ENCODE measurements at places on chromosomes 3 and 15.
A peak's percentile ranks its signal among the peaks of the same experiment; 100 is the strongest.

DNA sequence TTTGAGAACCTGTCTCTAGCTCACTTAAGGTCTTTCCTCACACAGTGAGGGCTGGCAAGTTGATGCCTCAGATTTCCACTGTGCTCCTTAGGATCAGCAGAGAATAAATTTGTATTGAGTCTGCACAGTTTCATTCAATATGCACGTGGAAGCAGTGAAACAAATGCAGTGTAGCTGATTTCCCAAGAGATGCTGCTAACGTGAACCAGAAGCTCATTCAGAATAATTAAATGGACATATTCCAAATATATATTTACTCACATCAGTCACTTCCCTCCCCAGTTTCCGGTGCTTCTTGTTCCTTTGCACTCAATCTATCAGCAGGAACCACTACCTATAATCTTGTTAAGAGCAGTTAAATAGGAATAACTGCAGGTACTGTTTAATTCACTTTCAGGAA lies 86.1 kb downstream of the UNC13C start:
- no peak for DNase-seq

DNA sequence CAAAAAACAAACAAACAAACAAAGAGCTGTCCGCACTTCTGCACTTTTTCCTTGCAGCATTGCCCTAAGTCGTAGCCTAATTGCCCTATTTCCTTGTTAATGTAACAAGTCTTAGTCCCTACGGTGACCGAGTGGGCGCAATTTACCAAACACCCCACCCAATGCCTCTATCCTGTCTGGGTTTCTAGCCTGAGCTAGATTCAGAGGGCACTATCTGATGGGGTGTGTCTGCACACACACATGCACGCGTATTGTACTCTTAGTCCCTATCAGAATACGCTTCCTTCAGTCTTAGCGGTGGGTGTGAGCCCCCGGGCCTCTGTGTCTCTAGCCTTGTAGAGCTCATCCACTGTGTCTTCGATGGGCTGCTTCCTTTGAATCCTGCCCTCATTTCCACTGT lies 125.9 kb upstream of the DLG1 start:
- no peak for DNase-seq

DNA sequence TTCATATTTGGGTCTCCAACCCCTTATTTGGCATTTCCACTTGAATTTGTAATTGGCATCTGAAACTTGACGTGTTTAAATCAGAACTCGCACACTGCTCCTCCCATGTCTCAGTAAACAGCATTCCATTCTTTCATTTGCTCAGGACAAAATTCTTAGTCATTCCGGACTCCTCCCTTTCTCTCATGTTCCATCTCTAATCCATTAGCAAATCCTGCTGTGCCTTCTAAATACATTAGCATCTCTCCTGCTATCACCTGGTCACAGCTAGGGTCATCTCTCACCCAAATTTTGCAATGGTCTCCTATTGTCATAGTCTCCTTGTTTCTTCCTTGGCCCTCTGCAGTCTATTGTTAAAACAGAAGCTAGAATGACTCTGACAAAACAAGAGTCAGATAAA lies 119.9 kb upstream of the CADPS start:
- no peak for DNase-seq

DNA sequence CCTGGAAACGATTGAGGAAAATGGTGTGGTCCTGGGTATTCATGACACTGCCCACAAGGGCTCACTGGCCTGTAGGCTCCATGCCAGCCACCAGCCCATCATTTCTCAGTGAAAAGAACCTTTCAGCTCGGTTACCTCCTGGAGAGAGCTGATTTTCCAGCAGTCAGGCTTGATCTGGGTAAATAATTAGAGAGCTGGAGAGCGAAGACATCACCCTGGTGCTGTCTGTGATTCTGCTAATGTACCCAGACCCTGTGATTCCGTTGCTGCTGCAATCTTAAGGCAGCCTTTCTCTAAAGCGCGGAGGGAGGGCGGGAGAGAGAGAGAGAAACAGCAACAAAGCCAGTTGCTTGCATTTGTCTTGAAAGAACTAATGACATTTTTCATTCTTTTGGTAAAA lies 221.9 kb upstream of the TOPAZ1 start:
- DNase-seq: no peak

- peak; percentile 73 for DNase-seq
Observed at GRCh38 chr15:66472176-66472999, 25.2 kb downstream of the SNAPC5 start.

DNA sequence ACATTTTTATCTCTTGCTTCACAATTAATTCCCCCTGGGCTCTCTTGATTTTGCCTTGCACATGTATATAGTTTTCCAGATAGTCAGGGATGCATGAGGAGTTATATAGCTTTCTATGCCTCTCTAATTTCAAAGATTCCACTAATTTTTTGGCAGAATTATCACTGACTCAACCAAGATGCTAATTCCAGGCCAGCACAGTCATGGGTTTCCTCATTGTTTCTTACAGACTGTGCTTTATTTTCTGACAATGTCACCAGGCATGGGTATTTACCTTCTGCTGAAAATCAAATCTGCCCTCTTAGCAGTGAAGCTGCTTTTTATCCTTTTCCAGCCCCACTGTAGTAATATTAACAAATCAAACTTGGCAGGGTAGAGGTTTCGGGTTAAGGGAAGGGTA lies 1520.6 kb upstream of the CADM2 start:
- DNase-seq: no peak

- no peak for DNase-seq
Observed at GRCh38 chr15:34608517-34608916, 25.1 kb upstream of the GOLGA8B start.

- no peak for DNase-seq
Observed at GRCh38 chr3:56113231-56113630, 355.0 kb downstream of the ERC2 start.

GRCh38 chr15:78715434-78715833 lies 74.4 kb upstream of the CHRNB4 start:
- no peak for DNase-seq

DNA sequence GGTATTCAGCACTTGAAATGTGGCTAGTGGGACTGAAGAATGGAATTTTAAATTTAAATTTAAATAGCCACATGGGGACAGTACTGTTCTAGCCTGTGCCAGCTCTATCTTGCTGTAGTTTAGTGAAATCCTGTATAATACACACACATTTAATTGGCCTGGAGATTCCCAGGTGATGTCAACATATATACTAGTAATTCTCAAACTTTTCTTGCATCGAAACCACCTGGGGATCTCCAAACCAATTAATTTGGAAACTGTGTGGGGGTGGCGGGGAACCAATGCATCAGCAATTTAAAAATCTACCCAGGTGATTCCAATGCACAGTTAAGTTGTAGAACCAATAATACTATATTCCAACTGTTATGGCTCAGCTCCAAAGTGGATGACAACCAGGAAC lies 228.9 kb upstream of the MRPL3 start:
- DNase-seq: no peak

- peak; percentile 74 for DNase-seq
Observed at GRCh38 chr3:66407611-66408218, 93.1 kb downstream of the LRIG1 start.

- no peak for DNase-seq
Observed at GRCh38 chr3:4972652-4973643, 6.3 kb upstream of the BHLHE40 start.

DNA sequence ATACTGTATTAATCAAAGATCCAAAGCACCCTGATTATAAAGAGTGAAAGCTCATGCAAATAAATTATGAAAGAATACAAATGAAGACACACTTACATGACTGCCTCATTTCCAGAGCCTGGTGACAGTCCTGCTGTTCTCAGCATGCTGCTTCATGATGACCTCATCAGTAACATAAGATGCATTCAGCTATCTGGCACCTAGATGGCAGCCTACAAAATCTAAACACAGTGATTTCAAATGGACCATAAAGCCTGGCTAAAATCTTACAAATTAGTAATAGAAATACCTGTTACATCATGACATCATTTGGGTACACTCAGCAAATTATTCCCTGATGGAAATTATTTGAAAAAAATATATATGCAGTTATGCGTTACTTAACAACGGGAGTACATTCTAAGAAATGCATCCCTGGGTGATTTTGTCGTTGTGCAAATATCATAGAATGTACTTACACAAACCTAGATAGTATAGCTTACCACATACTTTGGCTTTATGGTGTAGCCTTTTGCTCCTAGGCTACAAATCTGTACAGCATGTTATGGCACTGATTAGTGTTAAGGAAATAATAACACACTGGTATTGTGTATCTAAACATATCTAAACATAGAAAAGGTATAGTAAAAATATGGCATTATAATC lies 207.2 kb downstream of the EPHA3 start:
- DNase-seq: no peak

- no peak for DNase-seq
Observed at GRCh38 chr3:140546649-140547048, 131.2 kb upstream of the TRIM42 start.
